ENCODE measurements at places on chromosomes 2 and 18. TPM values are rescaled to one million over a fixed set of nuclear protein-coding genes. Genes with fewer than 3 reads are reported as not detected.

BBS5 gene
- 20.0 TPM for total RNA-seq

MYCN gene
- total RNA-seq, result 75.5 TPM

CIB4 gene
- total RNA-seq, result not detected

GYPC gene
- total RNA-seq, result 17.0 TPM

EVX2 gene
- total RNA-seq, result not detected

TDRD15 gene
- 3.0 TPM for total RNA-seq

CFC1 gene
- not detected for total RNA-seq

TMEM178A gene
- total RNA-seq, result 25.1 TPM

ATP5F1A gene
- 642 TPM for total RNA-seq

TMEM169 gene
- 21.7 TPM for total RNA-seq

GAL3ST2 gene
- 0.16 TPM for total RNA-seq

WNT6 gene
- not detected for total RNA-seq

SCYGR4 gene
- total RNA-seq, result not detected

ANKRD30B gene
- total RNA-seq, result 0.16 TPM

DHRS9 gene
- 0.94 TPM for total RNA-seq
